ENCODE measurements at places on chromosomes 5 and 9. TPM values are rescaled to one million over a fixed set of nuclear protein-coding genes. Genes with fewer than 3 reads are reported as not detected.

- no peaks in the 10 kb centered on the region for H3K4me1 ChIP-seq
- no peak overlapping the region for H3K27ac ChIP-seq
- H3K27me3 ChIP-seq = no peaks in the 10 kb centered on the region
- no peak overlapping the region for H3K4me3 ChIP-seq
- H3K36me3 ChIP-seq = no peaks in the 10 kb centered on the region
These were observed 284.3 kb downstream of the CCDC171 start for GRCh38 chr9:15837079-15837679.

DNA sequence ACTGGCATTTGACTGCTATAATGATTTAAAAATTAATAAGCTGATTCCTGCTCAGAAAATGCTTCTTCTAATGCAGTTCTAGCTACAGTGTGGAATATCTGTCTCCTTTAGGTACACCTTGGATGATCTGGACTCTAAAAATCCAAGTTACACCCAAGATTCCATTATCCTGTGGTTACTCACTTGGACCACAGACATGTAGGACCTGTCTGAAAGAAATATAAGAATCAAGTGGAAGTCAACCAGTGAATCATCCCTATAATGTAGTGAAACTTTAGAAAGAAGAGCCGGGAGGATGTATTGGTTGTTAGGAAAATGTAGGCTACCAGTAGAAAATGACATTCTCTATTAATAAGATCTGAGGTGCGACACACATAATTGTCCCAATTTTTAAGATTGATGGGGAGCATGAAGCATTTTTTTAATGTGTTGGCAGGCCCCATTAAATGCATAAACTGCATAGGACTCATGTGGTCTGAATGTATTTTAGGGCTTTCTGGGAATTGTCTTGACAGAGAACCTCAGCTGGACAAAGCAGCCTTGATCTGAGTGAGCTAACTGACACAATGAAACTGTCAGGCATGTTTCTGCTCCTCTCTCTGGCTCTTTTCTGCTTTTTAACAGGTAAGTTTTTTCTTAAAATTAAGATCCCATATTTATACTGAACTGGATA lies at the start of gene SPINK6:
Gene SPINK6 (plus strand): TSS at position 512 of the 673 bp plus-strand sequence. CDS start 55 bp downstream, at position 567.
- peaks cover 13% of the 10 kb centered on the region for H3K27me3 ChIP-seq
- H3K4me1 ChIP-seq = no peaks in the 10 kb centered on the region
- DNase-seq = no peak
- H3K4me3 ChIP-seq = no peak within 1 kb of the TSS
- no peaks in the 10 kb centered on the region for H3K36me3 ChIP-seq
- H3K27ac ChIP-seq = no peak within 1 kb of the TSS

PRR7 gene
- total RNA-seq = 32.6 TPM

C1QTNF2 gene
- not detected for total RNA-seq

NUTM2G gene
- total RNA-seq = not detected

- H3K4me3 ChIP-seq = no peak overlapping the region
- no peaks in the 10 kb centered on the region for H3K36me3 ChIP-seq
- H3K4me1 ChIP-seq = peaks cover 2% of the 10 kb centered on the region
- peaks cover 17% of the 10 kb centered on the region for H3K27me3 ChIP-seq
These were observed 211.6 kb downstream of the MAST4 start for GRCh38 chr5:66807743-66808142.

- DNase-seq = no peak
- no peak overlapping the region for H3K27ac ChIP-seq
- no peaks in the 10 kb centered on the region for H3K27me3 ChIP-seq
- H3K4me3 ChIP-seq = no peak overlapping the region
- H3K36me3 ChIP-seq = no peaks in the 10 kb centered on the region
- no peaks in the 10 kb centered on the region for H3K4me1 ChIP-seq
These were observed 112.5 kb downstream of the FAM174A start for GRCh38 chr5:100647461-100648230.

- H3K4me1 ChIP-seq = peaks cover 53% of the 10 kb centered on the region
- H3K4me3 ChIP-seq = peak overlapping the region; percentile 99
- H3K27ac ChIP-seq = peak overlapping the region; percentile 89
These were observed 700 bp downstream of the SKP2 start for GRCh38 chr5:36152324-36153297.

Measured in activated CD8-positive, alpha-beta T cell treated with anti-CD3 and anti-CD28 coated beads for 36 hours (primary cell).